ENCODE measurements at places on chromosomes 7 and 10. TPM values are rescaled to one million over a fixed set of nuclear protein-coding genes. Genes with fewer than 3 reads are reported as not detected.

- DNase-seq: peak; percentile 66
- H3K36me3 ChIP-seq: no peaks in the 10 kb centered on the region
- H3K27me3 ChIP-seq: no peaks in the 10 kb centered on the region
- no peak overlapping the region for H3K4me3 ChIP-seq
- H3K4me1 ChIP-seq: peaks cover 12% of the 10 kb centered on the region
- peak overlapping the region; percentile 9 for H3K27ac ChIP-seq
These were observed 55.6 kb downstream of the GALNT11 start for GRCh38 chr7:152081088-152081487.

DNA sequence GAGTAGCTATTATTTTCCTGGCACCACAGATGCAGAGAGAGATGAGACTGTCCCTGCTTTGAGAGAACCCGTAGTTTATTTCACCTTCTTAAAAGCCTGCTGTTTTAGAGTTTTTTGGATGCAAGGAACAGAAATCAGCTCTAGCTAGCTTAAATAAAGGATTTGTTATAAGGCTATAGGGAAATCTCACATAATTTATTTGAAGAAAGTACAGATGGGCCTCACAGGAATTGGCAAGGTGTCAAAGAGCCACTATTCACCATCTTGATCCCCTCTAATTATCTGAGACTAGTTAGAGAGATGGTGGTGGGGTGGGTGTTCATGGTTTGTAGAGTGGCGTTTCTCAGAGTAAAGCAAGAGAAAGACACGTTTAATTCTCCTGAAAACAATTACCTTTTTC, 7.3 kb downstream of the KMT2E start:
- no peaks in the 10 kb centered on the region for H3K27me3 ChIP-seq
- no peaks in the 10 kb centered on the region for H3K36me3 ChIP-seq
- peaks cover 7% of the 10 kb centered on the region for H3K4me1 ChIP-seq
- no peak for DNase-seq

GRCh38 chr7:75989500-75990388, 4.7 kb downstream of the TMEM120A start:
- no peaks in the 10 kb centered on the region for H3K27me3 ChIP-seq
- H3K27ac ChIP-seq: peak overlapping the region; percentile 1
- peak; percentile 78 for DNase-seq

GRCh38 chr7:127718340-127718679, 66.3 kb downstream of the SND1 start:
- H3K27me3 ChIP-seq: no peaks in the 10 kb centered on the region
- no peak overlapping the region for H3K4me3 ChIP-seq
- peaks cover 5% of the 10 kb centered on the region for H3K36me3 ChIP-seq

The RBP3 gene
- total RNA-seq: not detected

- no peaks in the 10 kb centered on the region for H3K4me1 ChIP-seq
- no peaks in the 10 kb centered on the region for H3K36me3 ChIP-seq
- DNase-seq: no peak
- no peak overlapping the region for H3K27ac ChIP-seq
- H3K4me3 ChIP-seq: no peak overlapping the region
These were observed 51.7 kb upstream of the COL13A1 start for GRCh38 chr10:69750011-69750373.

DNA sequence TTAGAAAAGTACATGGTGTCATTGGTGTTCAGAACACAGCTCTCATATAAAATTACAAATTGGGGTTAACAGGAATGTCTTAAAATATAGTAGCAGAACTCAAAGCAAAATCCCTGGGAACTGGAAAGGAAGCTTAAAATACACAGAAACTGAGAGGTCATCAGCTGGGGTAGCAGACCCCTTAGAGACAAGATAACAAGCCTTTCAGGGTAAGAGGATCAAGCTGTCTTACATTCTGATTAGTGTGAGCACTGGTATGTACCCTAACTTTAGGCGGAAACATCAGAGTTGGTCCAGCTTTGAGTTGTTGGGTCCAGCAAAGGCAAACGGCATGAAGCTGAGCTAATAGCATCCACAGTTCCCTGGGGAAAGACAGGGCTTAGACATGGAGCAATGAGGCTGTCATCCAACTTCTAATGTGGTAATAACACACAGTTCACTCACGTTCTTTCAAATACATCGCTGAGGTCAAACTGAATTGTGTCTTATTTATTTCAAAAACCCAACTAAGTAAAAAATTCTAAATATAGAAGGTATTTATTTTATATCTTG, 32.6 kb downstream of the ARHGAP21 start:
- no peaks in the 10 kb centered on the region for H3K4me1 ChIP-seq
- no peak overlapping the region for H3K4me3 ChIP-seq
- no peak overlapping the region for H3K27ac ChIP-seq
- no peaks in the 10 kb centered on the region for H3K27me3 ChIP-seq

DNA sequence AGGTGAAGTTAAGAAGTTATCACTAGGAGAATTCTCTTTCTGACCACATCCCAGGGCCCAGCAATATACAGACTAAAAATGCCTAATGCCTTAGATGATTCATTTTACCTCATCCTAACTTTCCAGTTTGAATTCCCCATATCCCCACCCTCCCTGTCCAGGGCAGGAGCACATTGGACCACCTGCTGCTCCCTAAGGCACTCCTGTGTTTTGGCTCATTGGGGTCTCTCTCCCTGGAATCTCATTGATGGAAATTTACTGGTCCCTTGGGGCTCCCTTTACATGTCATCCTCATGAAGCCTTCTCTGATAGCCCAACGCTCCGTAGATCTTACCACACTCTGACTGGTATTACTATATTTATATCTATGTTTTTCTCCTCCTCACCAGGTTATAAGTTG, 2.7 kb downstream of the IL2RA start:
- H3K27me3 ChIP-seq: no peaks in the 10 kb centered on the region
- no peak for DNase-seq
- H3K36me3 ChIP-seq: no peaks in the 10 kb centered on the region
- H3K4me3 ChIP-seq: no peak overlapping the region

DNA sequence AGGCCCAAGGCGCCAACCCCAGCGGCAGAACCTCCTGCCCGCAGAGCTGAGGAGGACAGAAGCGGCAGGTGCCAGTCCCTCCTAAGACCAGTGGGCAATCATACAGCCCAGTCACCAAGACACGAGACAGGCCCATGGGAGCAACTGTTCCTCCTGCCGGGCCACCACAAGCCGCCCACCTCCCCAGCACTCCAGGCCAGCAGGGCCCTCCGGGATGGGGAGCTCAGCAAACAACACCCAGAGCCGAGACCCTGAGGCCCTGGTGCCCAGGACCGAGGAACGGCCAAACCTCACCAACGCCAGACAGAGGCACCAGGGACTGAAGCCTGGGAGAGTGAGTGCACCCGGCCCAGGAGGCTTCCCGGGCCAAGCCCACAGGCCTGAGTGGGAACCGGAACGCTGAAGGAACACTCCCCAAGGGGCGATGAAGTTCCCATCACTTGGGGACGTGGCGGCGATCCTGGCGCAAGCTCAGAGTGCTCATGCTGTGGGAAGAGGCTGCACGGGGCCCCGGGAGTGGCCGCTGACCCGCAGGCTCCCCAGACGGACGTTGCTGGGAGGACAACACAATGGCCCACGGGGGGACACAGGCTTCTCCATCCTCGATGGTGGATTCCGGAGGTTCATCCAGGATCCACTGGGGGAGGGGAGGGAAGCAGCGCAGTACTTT, 35.1 kb downstream of the GPER1 start:
- H3K27ac ChIP-seq: no peak overlapping the region
- H3K4me3 ChIP-seq: no peak overlapping the region
- DNase-seq: peak; percentile 80
- no peaks in the 10 kb centered on the region for H3K27me3 ChIP-seq
- H3K36me3 ChIP-seq: no peaks in the 10 kb centered on the region
- peaks cover 4% of the 10 kb centered on the region for H3K4me1 ChIP-seq

DNA sequence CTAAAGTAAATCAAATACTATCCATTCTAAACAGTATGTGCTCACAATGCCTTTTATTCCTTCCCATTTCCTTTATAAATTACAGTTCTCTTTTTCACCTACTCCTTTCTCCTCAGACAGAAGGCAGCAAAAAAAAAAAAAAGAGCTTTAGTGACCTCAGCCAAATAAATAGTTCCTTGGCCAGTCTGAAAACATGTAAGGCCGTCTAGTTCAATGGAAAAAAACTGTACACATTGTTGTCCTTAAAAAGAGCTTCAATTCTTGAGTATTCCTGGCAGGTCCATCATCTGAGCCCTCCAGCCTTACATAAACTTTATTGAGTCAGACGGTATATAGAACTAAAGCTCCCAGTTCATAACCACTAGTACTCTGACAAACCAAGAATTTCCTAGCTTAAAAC, 185.4 kb downstream of the CACNA2D1 start:
- H3K4me1 ChIP-seq: no peaks in the 10 kb centered on the region
- no peaks in the 10 kb centered on the region for H3K27me3 ChIP-seq
- DNase-seq: no peak
- no peak overlapping the region for H3K4me3 ChIP-seq
- no peak overlapping the region for H3K27ac ChIP-seq

DNA sequence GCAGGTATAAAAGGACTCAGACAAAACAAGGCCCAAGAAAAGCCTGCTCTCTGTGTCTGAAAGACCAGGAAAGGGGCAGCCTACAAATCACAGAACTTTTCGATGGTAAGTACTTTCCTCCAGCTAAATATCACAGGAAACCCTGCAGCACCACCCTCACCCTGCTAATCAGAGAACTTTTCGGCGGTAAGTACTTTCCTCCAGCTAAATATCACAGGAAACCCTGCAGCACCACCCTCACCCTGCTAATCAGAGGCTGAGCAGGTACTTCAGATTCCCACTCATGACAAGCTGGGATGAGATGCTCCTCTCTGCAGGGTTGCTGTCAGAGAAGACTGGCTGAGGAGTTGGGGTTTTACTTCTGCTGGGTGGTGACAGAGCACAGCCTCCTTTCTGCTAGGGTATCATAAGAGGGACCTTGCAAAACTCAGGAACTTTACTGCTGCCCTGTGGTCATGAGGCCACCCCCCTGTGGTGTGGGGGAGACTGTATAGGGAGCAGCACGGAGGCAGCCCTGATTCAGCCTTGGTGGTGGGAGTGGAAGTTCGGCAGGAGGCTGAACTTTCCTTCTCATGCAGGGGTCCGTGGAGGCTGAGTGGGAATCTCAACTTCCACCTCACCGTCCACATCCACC, 7.2 kb downstream of the WDR37 start:
- DNase-seq: no peak
- no peaks in the 10 kb centered on the region for H3K36me3 ChIP-seq
- no peak overlapping the region for H3K4me3 ChIP-seq
- H3K4me1 ChIP-seq: no peaks in the 10 kb centered on the region
- peak overlapping the region; percentile 20 for H3K27ac ChIP-seq

The MYH16 gene
- total RNA-seq: not detected

- no peaks in the 10 kb centered on the region for H3K36me3 ChIP-seq
- no peaks in the 10 kb centered on the region for H3K4me1 ChIP-seq
- H3K27ac ChIP-seq: no peak overlapping the region
These were observed 29.6 kb upstream of the ZNF467 start for GRCh38 chr7:149802966-149803365.

DNA sequence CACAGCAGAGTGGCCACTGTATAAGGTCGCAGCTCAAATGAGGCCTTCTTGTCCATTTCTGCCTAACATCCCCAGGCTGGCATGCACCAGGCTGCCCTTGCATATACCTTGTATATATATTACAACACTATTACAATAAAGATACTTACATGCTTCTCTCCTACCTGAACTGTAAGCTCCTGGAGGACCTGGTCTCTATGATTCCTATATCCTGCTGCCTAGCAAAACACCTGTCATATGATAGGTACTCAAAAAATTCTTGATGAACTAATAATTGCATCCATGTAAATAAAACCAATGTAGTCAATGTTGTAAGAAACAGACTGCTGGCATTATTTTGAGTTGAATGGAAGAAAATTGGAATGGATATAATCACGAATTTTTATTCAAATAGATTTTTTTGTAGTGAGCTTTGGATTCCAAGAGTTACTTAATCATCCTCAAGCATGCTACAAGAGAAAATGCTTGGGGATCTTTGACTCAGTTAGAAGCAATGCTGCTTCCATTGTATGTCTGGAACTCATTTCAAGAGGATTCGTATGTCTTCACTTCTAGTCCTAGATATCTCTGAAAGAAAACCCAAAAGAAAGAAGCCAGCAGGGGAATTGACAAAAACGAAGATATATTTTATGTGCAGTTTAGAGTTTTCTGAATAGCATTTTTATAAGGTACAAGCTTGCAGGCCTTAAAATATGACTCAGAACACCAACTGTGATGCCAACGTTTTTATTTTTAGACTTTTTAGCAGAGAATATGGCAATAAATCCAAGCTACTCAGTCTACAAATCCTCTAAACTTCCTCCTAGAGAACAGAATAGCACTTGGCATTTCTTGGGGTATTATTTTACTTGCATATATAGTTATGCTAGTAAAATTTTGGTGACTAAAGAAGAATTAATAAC, 53.1 kb downstream of the OSBPL3 start:
- no peak overlapping the region for H3K4me3 ChIP-seq
- DNase-seq: no peak
- no peaks in the 10 kb centered on the region for H3K27me3 ChIP-seq
- H3K27ac ChIP-seq: no peak overlapping the region
- H3K36me3 ChIP-seq: no peaks in the 10 kb centered on the region

DNA sequence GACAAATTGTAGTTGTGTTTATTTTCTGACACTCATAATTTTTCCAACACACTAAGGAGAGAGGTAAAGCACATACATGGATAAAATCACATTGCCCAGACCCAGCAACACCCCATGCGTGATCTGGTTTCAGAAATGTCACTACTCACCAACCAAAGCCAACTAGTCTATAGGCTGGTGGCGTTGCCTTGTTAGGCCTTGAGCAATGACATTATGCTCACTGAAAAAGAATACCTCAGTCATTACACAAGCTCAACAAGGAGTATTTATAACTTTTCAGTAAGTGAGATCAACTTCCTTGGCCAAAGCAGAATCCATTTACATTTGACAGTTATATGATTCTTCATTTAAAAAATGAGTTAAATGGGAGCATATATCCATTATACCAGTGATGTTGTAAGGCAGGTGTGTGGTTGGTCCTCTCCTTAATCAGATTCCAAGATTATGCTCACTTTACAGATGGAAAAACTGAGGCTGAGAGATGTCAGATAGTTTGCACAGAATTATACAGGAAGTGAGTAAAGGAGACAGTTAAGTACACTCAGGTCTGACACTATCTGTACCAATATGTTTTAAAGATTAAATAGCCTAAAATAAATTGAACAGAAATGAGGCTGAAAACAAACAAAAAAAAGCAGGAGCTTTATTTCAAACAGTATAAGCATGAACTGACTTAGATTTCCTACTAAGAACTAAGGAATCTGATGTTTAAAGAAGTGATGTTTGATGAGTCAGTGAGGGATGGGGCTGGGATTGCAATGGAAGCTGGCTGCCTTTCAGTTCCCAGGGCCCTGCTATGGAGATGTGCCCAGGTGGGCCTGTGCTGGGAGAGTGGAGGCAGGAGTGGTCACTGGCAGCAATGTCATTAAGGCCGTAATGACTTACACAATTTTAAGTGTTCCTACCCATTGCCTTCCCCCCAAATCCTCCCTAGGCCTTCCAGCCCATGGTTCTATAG, 118.3 kb downstream of the RAPGEF5 start:
- H3K27me3 ChIP-seq: no peaks in the 10 kb centered on the region
- no peak overlapping the region for H3K27ac ChIP-seq
- H3K36me3 ChIP-seq: no peaks in the 10 kb centered on the region
- no peak for DNase-seq
